Globus pallidus (tissue), 1 donor: ENCODE measurements at places on chromosomes 7 and 10.
A peak's percentile ranks its signal among the peaks of the same experiment; 100 is the strongest.

DNA sequence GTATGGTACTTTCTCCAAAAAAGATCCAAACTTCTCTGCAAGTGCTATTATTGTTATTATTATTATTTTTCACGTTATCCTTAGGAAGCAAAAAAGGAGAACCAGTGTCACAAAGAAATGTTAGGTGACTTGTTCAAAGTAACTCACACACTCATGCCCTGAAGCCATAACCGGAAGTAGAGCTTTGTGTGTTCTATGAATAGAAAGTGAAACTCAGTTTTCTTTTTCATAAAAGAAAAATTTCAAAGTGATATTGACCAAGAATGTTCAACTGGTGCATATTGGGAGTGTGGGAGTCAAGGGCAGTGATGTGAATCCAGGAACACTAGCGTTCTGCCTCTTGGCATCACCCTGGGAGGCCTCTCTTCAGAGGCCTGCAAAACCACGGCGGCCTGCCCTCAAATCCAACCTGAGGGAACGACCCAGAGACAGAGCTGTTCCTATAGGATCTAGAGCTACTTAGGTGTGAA lies 106.1 kb downstream of the PRKCQ start:
- no peak for DNase-seq

DNA sequence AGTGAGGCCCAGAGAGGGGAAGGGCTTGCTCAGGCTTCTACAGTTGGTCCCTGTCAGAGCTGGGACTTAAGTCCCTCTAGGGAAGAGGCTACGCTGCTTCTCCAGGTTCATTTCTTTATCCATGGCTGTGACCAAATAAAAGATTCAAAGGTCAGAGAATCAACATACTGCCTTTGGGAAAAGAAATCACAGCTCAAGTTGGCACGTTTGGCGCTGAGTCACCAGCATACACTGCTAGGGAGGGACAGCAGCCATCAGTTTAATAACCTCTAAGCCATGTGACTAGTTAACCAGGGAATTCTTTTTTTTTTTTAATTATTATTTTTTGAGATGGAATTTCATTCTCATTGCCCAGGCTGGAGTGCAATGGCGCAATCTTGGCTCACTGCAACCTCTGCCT lies 28.4 kb upstream of the CRHR2 start:
- no peak for DNase-seq

- no peak for DNase-seq
These were observed 4.8 kb upstream of the RSU1 start for GRCh38 chr10:16822027-16822426.

DNA sequence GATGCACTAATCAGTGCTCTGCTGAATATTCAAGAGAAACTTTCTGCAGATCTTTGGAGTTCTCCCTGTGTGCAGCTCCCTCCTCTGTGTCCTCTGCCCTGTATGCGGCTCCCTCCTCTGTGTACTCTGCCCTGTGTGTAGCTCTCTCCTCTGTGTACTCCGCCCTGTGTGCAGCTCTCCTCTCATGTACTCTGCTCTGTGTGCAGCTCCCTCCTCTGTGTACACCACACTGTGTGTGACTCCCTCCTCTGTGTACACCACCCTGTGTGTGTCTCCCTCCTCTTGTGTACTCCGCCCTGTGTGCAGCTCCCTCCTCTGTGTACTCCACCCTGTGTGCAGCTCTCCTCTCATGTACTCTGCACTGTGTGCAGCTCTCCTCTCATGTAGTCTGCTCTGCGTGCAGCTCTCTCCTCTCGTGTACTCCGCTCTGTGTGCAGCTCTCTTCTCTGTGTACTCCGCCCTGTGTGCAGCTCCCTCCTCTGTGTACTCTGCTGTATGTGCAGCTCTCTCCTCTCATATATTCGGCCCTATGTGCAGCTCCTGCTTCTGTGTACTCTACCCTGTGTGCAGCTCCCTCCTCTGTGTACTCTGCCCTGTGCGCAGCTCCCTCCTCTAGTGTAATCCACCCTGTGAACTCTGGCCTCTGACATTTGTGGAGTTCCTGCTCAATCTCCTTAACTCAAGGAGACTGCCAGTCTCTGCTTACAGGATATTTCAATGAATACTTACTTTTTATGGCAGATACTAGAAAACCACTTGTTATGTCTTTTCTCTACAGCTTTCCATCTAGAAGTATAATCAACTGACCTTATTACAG lies 280.4 kb downstream of the GLRX3 start:
- DNase-seq = no peak

DNA sequence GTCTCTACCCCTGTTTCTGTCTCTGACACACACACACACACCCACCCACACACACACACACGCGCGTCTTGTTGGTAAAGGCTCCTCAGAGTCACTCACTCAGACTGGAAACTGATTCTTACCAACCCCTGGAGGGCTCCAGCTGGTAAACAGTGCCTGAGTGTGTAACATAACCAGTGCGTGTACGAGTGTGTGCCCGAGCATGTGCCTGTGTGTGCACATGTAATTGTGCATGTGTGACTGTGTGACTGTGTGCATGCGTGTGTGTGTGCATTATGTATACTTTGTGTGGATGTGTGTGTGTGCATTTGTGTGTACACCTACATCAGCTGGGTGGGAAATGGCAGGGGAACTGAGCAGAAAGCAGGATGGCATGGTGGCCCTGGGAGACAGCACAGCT lies 317.1 kb downstream of the WDR37 start:
- DNase-seq = no peak

DNA sequence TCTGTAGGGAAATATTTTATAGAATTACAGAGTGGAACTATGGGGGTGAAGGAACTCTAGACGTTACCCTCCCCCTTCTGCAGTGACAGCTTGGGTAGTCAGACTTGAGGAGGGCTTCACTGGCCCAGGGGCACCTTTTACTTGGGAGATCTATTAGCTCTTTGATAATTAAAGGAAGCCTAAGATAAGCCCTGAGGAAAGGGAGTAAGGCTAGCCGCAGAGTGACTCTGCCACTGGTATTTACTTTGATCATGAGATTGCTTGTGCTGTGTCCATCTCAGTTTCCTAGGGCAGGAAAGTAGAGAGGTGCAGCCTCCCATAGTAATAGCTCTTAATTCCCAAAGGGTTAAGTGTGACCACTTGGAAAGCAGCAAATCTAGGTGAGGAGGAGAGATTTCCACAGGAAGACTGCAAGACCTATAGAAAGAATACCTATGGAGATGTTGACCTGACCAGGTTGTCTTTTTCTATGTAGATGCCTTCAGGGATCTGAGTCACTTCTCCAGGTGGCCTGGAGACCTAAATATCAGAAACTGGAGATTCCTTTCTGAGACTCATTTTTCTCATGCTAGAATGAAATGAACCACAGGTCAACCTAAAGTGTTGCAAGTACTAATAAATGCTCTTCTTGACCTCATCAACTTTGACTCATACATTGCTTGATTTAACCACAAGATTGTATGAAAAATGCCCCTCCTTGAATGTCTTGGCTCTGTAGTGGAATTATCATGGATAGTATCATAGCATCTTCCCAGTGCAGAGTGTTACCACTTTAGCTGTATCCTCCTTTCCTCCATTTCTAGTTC lies 447.3 kb upstream of the GHITM start:
- DNase-seq = no peak

GRCh38 chr7:45084901-45085618 lies 3.7 kb downstream of the NACAD start:
- no peak for DNase-seq

- DNase-seq = no peak
These were observed 29.5 kb downstream of the RAB11FIP2 start for GRCh38 chr10:118017071-118017740.

DNA sequence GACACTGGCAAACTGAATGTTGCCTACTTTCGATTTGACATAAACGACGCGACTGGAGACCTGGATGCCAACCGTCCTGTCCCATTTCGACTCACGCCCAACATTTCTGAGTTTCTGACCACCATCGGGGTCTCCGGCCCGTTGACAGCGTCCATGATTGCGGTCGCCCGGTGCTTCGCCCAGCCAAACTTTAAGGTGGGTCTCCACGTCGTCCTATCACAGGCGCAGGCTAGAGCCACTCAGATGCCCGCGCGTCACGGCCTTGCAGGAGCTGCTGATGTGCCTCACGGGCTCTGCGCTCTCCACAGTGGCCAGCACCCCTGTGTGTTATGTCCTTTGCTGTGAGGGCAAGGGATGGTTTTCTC lies 132.6 kb downstream of the SMURF1 start:
- no peak for DNase-seq

- DNase-seq = no peak
These were observed 481.4 kb downstream of the GALNT17 start for GRCh38 chr7:71613313-71613712.

DNA sequence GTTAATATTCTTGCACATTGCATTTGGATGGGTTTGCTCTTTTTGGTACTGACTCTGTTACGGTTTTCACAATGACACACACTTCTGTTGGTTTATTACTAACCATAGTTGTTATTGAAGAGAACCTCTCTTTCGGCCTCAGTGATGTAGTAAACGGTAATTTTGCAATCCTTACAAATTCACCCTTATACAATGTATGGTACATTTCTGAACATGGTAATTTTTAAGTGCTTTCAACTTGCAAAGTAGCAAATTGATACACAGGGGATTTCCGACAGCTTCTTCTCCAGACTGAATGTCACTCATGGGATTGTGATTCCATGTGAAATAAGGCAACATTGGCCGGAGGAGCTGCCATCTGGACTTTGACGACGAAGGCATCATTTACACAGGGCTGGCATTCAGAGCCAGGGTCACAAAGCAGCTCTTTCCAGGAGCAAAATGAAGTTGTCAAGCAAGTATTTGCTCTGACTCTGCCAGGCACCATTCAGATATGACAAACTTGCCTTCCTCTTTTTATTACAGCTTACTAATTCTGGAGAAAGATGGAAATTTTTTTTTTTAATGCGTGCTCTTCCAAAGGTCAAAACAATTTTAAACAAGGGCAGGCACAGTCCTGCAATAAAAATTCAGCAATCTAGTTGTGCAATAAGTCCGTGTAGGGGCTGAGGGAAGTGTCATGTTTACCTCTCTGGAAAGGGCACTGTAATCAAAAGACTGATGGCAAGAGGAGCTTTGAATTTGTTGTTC lies 711.5 kb upstream of the C7orf33 start:
- peak; percentile 85 for DNase-seq

DNA sequence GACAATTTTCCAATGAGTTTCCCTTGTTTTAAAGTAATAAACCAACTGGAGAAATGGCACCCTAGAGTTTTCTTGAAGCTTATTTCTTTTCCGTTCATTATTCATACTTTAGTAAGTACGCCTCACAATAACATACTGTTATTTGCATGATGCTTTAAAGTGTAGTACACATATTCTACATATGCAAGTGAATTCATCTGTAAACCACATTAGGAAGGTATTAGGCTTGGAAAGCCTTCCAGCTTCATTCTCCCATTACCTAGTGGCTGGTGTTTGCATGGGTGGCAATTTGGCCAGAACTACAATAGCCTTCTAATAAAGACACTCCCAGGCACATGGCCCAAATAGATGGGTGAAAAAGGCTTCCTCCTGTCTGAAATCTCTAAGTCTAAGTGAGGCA lies 45.5 kb upstream of the KIAA1217 start:
- no peak for DNase-seq

DNA sequence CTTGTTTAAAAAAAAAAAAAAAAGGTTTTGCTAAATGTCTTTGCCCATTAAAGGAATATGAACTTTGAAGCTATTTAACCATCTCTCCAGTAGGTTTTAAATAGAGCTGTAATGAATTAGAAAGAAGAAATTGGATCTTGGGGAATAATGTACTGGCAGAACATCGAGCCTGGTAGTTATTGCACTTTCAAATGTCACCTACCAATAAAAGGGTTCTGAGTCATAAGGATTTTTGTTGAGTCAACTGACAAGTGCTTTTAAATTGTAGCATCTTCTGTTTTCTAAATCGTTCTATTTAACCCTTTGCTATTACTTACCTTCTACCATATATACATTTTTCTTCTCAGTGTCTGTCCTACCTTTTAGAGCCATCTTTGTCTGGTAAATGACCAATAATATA lies 10.7 kb downstream of the CUTC start:
- DNase-seq = no peak

- DNase-seq = no peak
These were observed 4.7 kb upstream of the COMTD1 start for GRCh38 chr10:75240329-75241076.

DNA sequence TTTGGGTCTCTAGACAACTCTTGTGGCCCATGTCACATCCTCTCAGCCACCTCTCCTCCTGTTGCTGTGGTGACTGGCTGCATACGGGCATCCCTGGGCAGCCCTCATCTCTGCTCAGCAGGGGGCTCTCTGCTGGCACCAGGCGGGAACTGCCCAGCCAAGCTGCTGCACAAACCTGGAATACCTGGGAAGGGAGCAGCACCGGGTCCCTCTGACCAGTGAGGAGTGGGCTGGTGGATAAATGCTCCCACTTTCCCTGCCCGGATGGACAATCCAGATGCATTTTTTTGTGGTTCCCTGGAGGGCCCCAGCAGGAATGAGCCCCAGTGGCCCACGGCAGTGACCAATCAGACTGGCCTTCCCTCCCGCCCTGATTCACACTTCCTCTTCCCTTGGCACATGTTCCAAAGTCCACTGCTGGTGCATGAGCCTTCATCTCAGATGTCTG lies 21.9 kb downstream of the GRID1 start:
- no peak for DNase-seq

- DNase-seq = no peak
These were observed 625 bp downstream of the RP9 start for GRCh38 chr7:33108554-33109004.

- DNase-seq = no peak
These were observed 63.2 kb downstream of the SMURF1 start for GRCh38 chr7:99080679-99081078.

GRCh38 chr7:119522263-119522662 lies 750.7 kb upstream of the KCND2 start:
- DNase-seq = no peak

- no peak for DNase-seq
These were observed 10.6 kb downstream of the IFIT5 start for GRCh38 chr10:89425000-89425399.

DNA sequence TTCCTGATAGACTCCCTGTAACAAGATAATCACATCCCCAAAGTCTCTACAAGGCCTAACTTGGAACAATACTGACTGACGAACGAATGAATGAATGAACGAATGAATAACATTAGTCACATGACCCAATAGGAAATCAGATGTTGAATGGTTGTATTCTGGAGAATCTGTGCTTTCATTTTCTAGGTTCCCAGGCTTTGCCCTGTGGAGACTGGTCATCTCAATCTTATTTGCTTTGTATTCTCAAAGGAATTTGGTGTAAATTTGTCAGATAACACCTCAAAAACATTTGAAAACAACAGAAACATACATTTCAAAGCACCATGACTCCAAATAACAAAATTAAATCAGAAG lies 69.6 kb upstream of the COL1A2 start:
- no peak for DNase-seq

DNA sequence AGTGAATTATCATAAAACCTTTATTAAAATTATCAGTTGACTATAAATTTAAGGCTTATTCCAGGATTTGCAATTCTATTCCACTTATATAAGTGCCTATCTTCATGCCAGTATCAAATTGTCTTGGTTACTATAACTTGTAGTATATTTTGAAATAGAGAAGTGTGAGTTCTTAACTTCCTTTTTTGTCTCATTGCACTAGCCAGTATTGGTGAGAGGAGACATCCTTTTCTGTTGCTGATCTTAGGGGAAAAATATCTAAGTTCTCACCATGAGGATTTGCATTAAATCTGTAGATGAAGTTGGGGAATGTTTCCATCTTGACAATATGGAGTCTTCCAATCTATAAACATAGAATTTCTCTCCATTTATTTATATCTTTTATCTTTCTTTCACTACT lies 104.2 kb upstream of the MKI67 start:
- no peak for DNase-seq

GRCh38 chr10:818010-818409 lies 113.5 kb downstream of the LARP4B start:
- no peak for DNase-seq
